ENCODE measurements at places on chromosomes 3 and 15.

- ATAC-seq = no peak
These were observed 370.7 kb upstream of the MCTP2 start for GRCh38 chr15:93860701-93861100.

DNA sequence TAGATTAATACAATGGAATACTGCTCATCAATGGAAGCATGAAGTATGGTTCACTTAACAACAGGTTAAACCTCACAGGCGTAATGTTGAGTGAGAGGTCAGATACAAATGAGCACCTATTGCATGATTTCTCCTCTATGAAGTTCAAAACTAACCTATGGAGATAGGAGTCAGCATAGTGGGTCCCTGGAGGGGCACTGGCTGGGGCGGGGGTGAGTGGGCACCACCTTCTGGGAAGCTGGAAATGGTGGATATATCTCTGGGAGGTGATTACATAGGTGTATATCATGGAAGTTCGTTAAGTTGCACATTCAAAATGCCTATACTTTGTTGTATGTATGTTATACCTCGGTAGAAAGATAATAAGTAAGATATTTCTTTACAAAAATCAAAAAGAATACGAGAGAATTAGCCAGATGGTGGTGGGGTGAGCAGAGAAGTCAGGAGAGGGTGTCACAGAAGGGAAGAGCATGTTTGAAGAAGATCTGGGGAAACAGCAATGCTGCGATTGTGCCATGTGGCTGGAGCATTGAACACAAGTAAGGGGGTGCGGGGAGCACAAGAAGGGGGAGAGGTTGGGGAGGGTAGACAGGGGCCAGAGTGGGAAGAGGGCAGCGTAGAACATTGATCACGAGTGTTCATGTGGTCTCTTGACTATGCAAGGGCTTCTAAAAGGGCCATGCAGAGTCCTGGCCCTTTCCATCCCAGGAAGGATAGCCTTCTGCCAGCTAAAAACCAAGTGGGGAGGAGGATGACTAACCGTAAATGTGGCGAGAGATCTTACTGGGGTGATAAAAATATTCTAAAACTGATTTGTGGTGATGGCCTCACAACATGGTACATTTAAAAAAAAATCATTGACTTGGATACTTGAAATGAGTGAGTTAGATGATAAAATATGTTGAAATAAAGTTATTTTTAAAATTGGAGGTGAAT is 30.2 kb downstream of the ITGA11 start:
- ATAC-seq = no peak

- ATAC-seq = no peak
These were observed 1.2 kb downstream of the PSTPIP1 start for GRCh38 chr15:76996076-76996525.

DNA sequence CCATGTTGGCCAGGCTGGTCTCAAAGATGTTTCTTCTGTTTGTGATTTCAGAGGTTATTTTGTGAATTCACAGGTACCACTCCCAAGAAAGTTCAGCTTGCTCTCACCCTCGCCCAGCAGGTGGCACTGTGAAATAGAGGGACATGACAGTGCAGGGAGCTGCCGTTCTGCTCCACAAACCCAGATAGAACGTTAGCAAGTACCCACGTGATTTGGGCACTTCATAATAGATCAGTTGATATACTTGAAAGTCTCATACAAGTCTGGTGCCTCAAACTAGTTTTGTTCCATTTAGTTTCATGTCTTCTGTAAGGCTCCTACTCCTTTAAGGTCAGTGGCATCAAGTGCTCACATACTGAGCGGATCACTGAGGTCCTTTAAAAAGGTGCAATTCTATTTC is 45.5 kb downstream of the FILIP1L start:
- peak; percentile 67 for ATAC-seq

DNA sequence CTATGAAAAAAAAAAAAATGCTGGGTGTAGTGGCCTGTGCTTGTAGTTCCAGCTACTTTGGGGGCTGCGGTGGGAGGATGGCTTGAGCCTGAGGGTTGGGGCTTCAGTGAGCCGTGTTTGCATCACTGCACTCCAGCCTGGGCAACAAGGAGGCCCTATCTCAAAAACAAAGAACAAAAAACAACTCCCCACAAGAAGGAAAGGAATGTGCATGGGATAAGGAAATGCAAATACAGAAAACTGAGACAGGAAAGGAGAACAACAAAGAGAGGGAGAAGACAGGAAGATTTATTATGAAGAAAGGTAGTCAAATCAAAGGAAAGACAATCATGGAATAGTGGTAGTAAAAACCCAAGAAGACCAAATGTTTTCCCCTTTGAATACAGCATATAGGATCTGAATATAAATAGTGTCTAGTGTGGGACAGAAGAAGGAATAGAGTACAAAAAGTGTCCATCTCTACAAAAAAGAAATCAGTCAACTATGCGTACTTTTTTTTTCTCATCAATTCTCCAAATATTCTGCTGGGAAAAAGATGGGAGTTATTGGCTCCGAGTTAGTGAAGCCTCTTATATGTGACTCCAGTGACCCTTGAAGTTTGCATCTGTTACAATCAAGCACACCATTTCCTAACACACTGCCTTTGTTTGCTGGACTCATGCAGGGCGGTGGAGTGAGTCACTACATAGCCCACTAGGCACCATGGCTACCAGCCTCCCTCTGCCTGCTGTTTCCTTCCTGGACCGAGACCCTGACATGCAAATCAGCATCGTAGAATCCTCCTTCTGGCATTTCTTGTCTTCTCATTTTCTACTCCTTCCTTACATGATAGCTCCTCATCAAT is 101.2 kb upstream of the PTX3 start:
- ATAC-seq = no peak

DNA sequence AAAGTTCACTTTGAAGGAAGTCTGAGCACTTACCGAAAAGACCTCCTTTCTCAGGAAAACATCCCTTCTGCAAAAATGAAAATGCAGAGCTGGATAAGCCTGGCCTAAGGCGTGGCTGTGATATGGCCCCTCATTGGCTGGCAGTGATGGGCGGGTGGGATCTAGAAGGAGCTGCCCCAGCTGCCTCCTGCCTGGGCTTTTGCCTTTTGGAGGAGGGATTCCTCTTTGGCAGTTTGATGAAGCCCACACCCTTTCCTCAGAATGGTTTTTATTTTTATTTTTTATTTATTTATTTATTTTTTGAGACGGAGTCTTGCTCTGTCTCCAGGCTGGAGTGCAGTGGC is 4.0 kb upstream of the DZIP1L start:
- ATAC-seq = no peak

DNA sequence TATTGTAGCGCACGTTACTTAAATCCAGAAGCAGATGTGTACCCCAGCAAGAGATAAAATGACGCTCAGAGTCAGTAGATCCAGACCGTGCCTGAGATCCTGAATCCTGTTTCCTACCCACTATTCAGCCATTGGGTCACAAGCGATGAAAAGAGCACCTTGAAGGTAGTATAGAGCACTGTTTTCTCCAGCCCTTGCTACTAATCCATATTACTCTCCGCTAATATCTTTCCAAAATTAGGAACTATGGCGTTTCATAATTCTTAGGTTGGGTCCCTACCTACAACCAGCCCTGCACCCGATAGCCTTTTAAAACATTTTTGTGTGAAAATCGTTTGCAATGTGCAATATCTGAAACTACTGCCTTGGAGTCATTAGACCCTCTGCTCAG is 596 bp downstream of the BTD start:
- peak; percentile 8 for ATAC-seq

DNA sequence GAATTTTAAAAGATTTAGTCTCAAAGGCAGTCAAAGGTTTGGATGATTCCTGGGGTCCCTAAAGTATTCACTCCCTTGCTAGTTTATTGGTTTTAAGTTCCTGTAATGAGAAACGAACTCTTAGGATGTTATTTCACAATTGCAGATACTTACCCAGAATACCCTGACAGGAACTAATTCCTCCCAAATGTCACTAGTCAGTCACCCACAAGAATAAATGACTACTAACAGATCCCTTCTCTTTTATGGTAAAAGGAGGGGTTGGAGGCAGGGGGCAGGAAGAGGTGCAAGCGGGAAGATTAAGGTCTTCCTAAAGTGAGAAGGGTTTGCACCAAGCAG is 174.2 kb upstream of the SLC2A2 start:
- ATAC-seq = no peak

DNA sequence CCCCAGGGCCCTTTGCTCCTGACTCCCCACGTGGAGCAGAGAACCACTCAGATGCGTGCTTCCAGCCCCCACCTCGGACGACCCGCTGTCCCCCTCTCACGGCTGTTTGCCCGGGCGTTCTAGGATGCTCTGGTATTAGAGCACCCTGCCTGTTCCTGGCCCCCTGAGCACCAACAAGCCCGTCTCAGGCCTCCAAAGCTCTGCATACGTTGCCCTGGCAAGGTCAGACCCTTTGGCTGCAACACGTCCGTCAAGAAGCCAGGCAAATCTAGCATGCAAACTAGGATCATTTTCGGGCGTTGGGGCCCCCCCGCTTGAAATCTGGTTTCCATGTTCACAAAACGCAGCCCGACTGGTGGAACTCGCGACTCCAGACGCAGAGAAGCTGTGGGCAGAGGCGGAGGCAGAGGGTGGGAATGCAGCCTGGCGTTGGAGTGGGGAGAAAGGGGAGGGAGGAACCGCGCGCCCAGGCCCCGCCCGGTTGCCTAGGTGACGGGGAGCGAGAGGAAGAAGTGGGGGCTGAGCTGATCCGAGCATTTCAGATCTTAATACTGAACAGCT is 86.2 kb upstream of the PIAS1 start:
- ATAC-seq = peak; percentile 96

DNA sequence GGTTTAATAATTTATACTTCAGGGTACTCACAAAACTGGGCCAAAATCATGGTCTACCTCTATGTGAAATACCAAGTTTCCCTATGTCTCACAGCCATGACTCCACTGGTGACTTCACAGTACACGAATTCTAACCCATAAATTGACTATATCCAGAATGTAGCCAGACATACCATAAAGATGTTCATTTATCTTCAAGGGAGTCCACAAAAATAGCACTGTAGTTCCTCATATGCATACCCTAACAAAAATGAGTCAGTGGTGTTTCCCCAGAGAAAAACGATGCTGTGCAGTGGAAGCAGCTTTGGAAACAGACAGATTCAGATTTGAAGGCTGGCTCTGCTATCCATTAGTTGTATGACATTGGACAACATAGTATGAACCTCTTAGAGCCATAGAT is 438.8 kb downstream of the FHIT start:
- ATAC-seq = no peak

DNA sequence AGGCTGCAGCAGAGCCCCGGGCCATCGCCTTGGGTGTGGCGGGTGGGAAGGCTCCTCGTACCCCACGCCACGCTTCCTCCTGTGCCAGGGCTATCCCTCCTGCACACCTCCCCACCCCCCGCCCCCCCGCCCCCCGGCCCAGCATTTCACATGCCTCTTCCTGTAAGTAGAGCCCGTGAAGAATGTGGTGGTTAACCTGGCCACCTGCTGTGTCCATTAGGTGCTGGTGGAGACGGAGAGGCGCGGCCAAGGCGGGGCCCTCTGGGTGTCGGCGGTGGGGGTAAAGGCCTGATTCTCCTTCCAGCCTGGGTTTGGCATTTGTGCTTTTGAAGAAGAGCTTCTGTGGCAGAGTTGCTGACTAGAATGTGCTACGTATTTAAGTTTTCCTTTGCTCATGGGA is 127.8 kb downstream of the CHDH start:
- ATAC-seq = no peak

- ATAC-seq = no peak
These were observed 49.7 kb downstream of the ADAM10 start for GRCh38 chr15:58699769-58700168.

DNA sequence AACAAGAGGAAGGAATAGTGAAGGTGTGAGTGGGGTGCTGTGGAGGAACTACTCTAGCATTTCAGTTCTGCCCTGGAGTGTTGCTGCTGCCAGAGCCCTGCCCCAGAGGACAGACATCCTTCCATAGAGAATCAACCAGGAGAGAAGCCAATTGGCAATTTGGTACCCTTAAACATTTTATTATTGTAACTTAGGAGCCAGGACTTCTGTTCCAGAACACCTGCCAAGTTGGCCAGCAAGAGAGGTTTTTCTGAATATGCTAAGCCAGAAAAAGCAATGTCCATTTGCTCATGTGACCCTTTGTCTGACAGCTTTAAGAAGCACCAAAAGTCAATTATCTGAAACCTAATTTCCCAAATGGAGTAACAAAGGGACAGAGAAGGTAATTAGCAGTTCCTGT is 264.9 kb downstream of the MEX3B start:
- no peak for ATAC-seq

- ATAC-seq = no peak
These were observed 1.8 kb downstream of the CLASP2 start for GRCh38 chr3:33716227-33716626.

- no peak for ATAC-seq
These were observed 2.2 kb upstream of the MLF1 start for GRCh38 chr3:158568784-158569183.

GRCh38 chr3:95460274-95460673 is 1354.1 kb upstream of the EPHA6 start:
- ATAC-seq = peak; percentile 70

DNA sequence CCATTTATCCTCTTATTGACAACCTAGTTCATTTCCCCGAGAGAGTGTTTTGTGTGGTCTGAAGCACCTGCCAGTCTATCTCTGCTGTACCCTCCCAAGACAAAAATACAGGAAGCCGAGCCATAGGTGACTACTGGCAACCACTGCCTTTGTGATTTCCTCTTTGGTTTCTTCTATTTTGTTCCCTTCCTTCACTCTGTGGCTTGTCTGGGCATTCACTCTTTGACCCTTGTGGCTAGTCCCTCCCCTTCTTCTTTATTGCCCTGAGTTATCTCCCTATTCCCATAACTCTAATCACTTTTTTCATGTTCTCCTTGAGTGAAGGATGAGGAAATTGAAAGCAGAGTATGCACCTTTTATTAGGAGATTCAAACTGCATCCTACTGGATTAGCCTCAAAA is at the start of gene ADGRG7:
ADGRG7 (plus strand) TSS at position 297 of the 400 bp plus-strand sequence. CDS start 256 bp downstream, outside the sequence.
- ATAC-seq = no peak

GRCh38 chr3:32405155-32405554 is 13.5 kb downstream of the CMTM7 start:
- no peak for ATAC-seq

GRCh38 chr3:116914004-116914403 is 204.4 kb downstream of the TUSC7 start:
- ATAC-seq = no peak

- ATAC-seq = no peak
These were observed 27.4 kb downstream of the TARS3 start for GRCh38 chr15:101696829-101697228.

- no peak for ATAC-seq
These were observed 135.5 kb downstream of the CBLB start for GRCh38 chr3:105733356-105733755.

GRCh38 chr3:73215901-73216300 is 154.4 kb downstream of the EBLN2 start:
- ATAC-seq = no peak

DNA sequence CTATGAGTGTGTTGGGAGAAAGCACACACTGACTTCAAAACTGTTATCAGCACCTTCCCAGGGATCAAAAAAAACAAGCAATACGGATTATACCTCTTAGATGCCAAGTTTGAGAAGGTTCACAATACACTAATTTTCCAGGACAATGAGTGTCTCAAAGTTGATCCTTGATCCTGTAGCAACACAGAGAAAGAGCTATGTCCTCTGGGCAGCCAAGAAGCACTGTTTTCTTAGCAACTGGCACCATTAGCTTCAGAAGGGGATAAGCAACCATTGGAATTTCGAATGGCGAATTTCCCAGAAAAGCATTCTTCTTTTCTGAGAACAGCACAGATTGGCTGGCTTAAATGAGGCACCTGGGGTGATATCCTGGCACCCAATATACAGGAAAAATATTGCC is 270.3 kb upstream of the RORA start:
- ATAC-seq = no peak

Data from gastroesophageal sphincter (tissue), 4 donors.